ENCODE measurements at places on chromosomes 6 and 20.

DNA sequence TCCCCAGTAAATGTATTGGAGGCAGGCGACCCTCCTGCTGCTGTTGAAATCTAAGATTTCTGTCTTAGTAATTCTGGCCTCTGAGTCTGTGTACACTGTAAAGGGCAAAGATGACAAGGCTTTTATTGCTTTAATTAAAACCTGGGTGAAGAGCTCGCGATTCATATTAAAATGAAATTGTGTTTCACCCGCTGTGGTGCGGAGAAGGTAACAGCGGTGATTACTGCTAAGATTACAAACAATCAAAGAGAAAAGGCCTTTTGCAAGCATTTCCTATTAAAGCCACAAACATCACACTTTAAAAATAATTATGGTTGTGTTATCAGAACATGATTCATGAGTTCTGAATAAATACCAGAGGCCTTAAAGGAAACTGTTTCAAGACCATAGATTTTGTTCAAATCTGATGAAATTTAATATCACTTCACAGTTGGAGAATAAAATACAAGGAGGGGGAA is 69.3 kb downstream of the TOX2 start:
- no peak for DNase-seq

GRCh38 chr6:49772285-49772684 is 14.8 kb downstream of the PGK2 start:
- no peak for DNase-seq

DNA sequence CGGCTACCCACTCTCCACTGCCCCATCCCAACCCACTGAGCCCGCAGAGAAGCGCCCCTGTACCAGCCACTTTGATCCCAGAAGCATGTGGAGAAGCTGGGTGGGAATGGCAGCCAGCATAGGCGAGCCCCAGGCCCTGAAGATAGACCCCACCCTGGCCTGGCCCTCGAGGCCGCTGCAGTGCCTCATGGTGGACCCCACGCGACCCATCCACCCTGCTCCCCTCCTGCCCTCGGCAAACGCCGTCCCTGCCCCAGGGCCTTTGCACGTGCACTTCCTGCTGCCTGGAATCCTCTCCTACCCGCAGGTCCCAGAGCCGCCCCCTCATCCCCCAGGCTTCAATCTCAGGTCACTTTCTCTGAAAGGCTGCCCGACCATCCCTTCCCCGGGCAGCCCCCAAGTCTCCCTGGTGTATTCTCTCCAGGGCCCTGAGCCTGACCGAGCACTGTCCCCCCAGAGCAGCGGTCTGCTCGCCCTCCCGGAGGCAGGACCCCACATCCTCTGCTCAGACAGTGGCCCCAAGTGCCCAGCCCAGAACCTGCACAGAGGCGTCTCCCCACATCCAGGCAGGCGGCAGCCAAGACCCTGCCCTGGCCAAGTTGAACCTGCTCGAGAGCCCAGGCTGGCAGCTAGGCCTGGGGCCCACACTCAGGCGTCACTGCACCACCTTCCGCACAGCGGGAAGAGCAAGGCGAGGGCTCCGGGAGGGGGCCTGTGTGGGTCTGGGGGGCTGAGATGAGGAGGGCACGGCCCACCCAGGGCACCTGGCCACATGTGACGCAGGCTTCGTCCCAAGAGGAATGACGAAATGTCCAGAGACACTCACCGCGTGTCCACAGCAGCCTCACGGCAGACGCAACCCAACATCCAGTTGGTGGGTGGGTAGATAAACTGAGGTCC is 14.0 kb downstream of the KCNQ2 start:
- DNase-seq: no peak

GRCh38 chr6:72133324-72133723 is 247.0 kb downstream of the RIMS1 start:
- DNase-seq: no peak

GRCh38 chr20:11394145-11394833 is 523.4 kb upstream of the BTBD3 start:
- peak; percentile 86 for DNase-seq

GRCh38 chr6:137343241-137343640 is 124.1 kb upstream of the IFNGR1 start:
- no peak for DNase-seq

DNA sequence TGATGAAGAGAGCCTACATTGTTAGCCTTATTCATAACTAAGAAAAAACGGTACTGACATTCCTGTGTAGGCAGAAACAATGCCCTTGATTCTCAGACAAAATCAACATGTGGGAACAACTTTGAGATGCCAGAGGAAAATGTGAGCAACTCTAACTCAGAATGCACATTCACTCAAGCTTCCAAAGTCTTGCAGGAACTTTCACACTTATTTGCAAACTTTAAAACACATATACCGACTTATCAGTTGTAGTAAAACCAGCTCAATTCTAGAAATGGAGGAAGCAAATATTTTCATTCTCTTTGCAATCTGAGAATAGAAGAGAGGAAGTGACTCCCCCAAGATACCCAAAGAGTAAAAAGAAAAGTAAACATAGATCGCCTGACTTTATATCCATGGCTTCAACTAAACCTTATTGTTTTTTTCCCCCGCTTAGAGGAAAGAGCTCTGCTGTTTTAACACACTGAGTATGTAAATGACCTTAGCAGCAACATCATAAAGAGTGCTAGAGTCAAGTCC is 117.6 kb downstream of the EPB41L2 start:
- no peak for DNase-seq

Measured in GM04504 (cell line).